LoVo (cell line): ENCODE measurements at places on chromosomes 3 and 15.
A peak's percentile ranks its signal among the peaks of the same experiment; 100 is the strongest.

- DNase-seq = no peak
These were observed 33.6 kb downstream of the GPR171 start for GRCh38 chr3:151169262-151169947.

GRCh38 chr3:51388286-51389029 is 2.6 kb upstream of the RBM15B start:
- DNase-seq = peak; percentile 35

GRCh38 chr3:116301422-116301821 is 143.9 kb downstream of the LSAMP start:
- no peak for DNase-seq

DNA sequence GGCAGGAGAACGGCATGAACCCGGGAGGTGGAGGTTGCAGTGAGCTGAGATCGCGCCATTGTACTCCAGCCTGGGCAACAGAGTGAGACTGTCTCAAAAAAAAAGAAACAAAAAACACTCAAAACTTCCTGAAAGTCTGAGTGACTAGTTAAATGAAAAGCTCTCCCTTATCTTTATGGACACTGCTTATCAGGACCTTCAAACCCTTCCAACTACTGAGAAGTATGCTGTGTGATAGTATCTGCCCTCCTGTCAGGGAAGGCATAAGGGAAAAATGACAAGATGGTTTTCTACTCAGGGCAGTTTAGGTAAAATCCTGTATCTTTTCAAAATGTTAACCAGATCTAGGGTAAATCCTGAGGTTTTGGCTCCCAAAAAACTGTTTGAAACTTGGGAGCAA is 21.8 kb downstream of the EMC7 start:
- DNase-seq = no peak

DNA sequence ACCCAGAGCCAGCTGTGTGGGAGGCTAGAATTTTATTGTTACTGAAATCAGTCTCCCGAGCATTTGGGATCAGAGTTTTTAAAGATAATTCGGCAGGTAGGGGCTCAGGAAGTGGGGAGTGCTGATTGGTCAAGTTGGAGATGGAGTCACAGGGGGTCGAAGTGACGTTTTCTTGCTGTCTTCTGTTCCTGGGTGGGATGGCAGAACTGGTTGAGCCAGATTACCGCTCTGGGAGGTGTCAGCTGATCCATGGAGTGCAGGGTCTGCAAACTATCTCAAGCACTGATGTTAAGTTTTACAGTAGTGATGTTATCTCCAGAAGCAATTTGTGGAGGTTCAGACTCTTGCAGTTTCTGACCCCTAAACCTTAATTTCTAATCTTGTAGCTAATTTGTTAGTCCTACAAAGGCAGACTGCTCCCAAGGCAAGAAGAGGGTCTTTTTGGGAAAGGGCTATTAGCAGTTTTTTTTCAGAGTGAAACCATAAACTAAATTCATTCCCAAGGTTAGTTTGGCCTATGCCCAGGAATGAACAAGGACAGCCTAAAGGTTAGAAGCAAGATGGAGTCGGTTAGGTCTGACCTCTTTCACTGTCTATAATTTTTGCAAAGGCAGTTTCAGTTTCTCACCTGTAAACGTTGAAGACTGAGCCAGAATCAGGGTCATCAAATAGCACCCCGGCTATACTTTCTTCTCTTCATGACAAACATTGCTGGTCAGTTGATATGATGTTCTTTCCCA is 28.2 kb downstream of the FLNB start:
- DNase-seq = no peak

- peak; percentile 11 for DNase-seq
These were observed 138.4 kb upstream of the LRRC3B start for GRCh38 chr3:26484140-26484539.
